PC-3 (cell line): ENCODE measurements at places on chromosomes 4 and X. TPM values are rescaled to one million over a fixed set of nuclear protein-coding genes. Genes with fewer than 3 reads are reported as not detected.

GRCh38 chrX:23114241-23114640 is 114.5 kb downstream of the DDX53 start:
- H3K36me3 ChIP-seq, result no peaks in the 10 kb centered on the region
- DNase-seq, result no peak
- no peak overlapping the region for H3K4me3 ChIP-seq
- peaks cover 29% of the 10 kb centered on the region for H3K4me1 ChIP-seq

GRCh38 chrX:662126-662525 is 31.5 kb downstream of the SHOX start:
- DNase-seq, result no peak
- H3K4me3 ChIP-seq, result no peak overlapping the region
- no peaks in the 10 kb centered on the region for H3K27me3 ChIP-seq
- H3K36me3 ChIP-seq, result no peaks in the 10 kb centered on the region
- H3K4me1 ChIP-seq, result no peaks in the 10 kb centered on the region

- no peaks in the 10 kb centered on the region for H3K4me1 ChIP-seq
- no peaks in the 10 kb centered on the region for H3K27me3 ChIP-seq
- no peak overlapping the region for H3K4me3 ChIP-seq
- no peak overlapping the region for H3K27ac ChIP-seq
- peaks cover 45% of the 10 kb centered on the region for H3K36me3 ChIP-seq
- DNase-seq, result no peak
These were observed 13.3 kb downstream of the NCAPG start for GRCh38 chr4:17823871-17824669.

DNA sequence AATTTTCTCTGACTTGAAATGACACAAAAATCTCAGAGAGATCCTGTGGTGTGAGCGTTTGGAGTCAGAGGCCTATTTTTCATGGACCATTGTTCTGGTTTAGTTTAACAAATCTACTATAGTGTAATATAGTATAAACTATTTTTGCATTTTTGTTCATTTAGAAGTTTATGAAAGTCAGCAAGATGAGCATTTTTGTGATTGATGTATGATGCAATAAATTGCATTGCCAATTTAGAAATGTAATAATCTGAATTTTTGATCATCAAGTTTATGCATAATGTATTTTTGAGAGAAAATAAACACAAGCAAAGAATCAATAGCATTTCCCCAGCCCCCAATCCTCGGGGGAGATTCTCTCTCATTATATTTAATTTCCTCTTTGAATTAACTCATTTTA is 519.5 kb upstream of the FTHL17 start:
- no peaks in the 10 kb centered on the region for H3K36me3 ChIP-seq
- H3K4me1 ChIP-seq, result no peaks in the 10 kb centered on the region
- DNase-seq, result no peak
- no peak overlapping the region for H3K4me3 ChIP-seq

DNA sequence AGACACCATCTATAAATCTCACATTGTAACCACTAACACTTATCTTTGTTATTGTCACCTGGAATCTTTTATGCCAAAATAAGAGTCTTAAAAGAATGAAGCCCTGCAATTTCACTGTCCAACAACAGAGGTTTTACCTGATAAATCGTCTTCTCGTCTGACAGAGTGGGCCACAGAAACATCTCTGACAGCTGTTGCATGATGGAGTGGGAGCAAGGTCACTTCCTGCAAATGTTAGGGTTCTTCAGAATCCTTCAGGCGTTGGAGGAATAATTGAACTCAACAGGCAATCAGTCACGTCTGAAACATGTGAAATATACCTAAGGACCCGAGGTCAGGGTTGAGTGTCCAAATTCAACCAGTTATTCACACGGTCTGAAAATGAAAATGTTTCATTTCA is 353.6 kb downstream of the TRIML1 start:
- H3K36me3 ChIP-seq, result no peaks in the 10 kb centered on the region
- DNase-seq, result no peak
- no peaks in the 10 kb centered on the region for H3K27me3 ChIP-seq
- no peaks in the 10 kb centered on the region for H3K4me1 ChIP-seq

DNA sequence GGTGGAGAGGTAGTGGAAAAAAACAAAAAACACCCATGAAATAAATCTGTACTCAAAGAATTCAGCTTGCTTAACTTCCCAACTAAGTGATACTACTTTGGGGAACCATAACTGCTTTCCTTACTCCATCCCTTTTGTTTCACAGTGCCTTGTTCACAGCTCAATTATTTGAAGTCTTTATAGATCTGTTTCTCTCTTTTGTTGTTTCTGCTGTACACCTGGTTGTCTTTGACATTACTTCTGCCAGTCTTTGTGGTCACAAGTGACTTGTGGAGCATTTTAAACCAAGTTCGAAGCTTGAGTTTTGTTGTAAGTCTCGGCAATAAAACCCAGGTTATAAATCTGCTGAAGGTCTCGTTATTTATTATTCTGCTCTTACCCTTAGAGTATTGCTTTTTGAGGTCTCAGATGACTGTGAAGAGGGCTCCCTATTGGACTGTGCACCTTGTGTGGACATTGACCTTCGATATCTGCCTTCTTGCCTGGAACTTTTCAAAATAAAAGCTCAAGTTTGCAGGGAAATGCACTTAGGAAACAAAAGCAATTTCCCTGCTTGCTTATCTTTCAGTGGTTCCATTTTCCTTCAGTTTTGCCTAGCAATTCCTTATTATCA is 59.8 kb downstream of the ANK2 start:
- no peak for DNase-seq
- no peaks in the 10 kb centered on the region for H3K36me3 ChIP-seq
- H3K27ac ChIP-seq, result no peak overlapping the region

The PIR gene
- 48.6 and 50.8 TPM in 2 replicates for total RNA-seq

DNA sequence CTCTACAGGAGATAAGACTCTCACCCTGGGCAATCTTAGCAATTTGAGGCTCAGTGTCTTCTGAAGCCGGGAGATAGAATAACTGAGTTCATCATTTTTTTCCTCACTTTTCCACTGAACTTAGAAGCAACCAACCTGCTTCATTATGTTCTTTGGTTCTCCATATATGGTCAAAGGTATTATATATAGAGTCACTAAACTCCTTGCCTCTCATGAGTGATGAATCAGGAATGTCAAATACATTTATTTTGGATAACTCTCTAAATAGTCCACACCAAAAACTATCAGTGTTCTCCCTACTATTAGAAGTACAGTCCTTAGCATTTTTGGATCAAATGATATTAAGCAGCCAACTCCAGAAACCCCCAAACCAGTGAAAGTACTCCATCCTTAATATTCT is 421.5 kb upstream of the EPHA5 start:
- H3K4me1 ChIP-seq, result peaks cover 45% of the 10 kb centered on the region
- 0 out of 2 replicates have a peak, but pooled peaks cover 6% of the 10 kb centered on the region for H3K36me3 ChIP-seq
- DNase-seq, result peak; percentile 75
- H3K27me3 ChIP-seq, result no peaks in the 10 kb centered on the region

DNA sequence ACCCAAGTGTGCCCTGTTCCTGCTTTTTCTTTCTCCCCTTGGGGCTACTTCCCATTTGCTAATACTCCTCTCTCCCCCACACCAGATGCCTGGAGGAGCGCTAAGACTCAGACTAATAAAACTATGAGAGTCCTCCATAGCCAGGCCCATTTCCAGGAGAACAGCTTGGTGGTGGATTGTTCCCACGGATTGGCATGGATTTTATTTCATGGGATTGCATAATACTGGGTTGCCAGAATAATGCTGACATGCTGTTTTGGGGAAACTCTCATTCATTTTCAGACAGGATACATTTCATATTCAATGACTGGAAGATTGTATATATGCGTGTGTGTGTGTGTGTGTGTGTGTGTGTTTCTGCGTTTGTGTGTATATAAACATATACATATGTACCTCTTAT is 447.5 kb upstream of the PITX2 start:
- no peaks in the 10 kb centered on the region for H3K4me1 ChIP-seq
- H3K36me3 ChIP-seq, result no peaks in the 10 kb centered on the region
- no peak for DNase-seq
- H3K27ac ChIP-seq, result no peak overlapping the region
- H3K4me3 ChIP-seq, result no peak overlapping the region
- peaks cover 6% of the 10 kb centered on the region; the same call in 1 of the 2 replicates for H3K27me3 ChIP-seq

The SPACA5 gene
- not detected in 2 replicates for total RNA-seq

- H3K36me3 ChIP-seq, result no peaks in the 10 kb centered on the region
- no peaks in the 10 kb centered on the region for H3K27me3 ChIP-seq
- H3K4me3 ChIP-seq, result no peak overlapping the region
- no peak overlapping the region for H3K27ac ChIP-seq
- peaks cover 16% of the 10 kb centered on the region for H3K4me1 ChIP-seq
These were observed 30.6 kb upstream of the CCKAR start for GRCh38 chr4:26520728-26521450.

- no peak for DNase-seq
- no peak overlapping the region for H3K4me3 ChIP-seq
- H3K27me3 ChIP-seq, result no peaks in the 10 kb centered on the region
- no peaks in the 10 kb centered on the region for H3K4me1 ChIP-seq
- no peak overlapping the region for H3K27ac ChIP-seq
- peaks cover 29% of the 10 kb centered on the region for H3K36me3 ChIP-seq
These were observed 99.1 kb downstream of the USP9X start for GRCh38 chrX:41184312-41184711.

- H3K4me3 ChIP-seq, result no peak overlapping the region
- DNase-seq, result no peak
- no peak overlapping the region for H3K27ac ChIP-seq
- H3K36me3 ChIP-seq, result no peaks in the 10 kb centered on the region
- no peaks in the 10 kb centered on the region for H3K27me3 ChIP-seq
These were observed 519.6 kb downstream of the IQCM start for GRCh38 chr4:149296084-149296483.

DNA sequence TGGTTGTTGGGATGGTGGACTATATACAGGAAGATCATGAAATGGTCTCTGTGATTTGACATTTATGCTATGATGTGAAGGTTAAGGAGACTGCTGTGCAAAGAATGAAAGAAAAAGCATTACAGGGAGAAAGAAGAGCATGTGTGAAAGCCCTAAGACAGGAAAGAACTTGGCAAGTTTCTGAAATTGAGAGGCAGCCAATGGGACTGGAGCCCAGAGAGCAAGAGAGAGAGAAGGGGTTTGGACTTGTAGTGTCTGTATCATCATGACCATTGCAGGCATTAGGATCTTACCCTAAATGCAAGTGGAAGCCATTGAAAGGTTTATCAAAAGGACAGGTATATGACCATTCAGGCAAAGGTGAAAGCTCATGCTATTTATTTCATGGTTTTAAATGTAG is 147.1 kb downstream of the NAA11 start:
- H3K4me3 ChIP-seq, result no peak overlapping the region
- H3K27ac ChIP-seq, result no peak overlapping the region
- no peak for DNase-seq
- no peaks in the 10 kb centered on the region for H3K36me3 ChIP-seq
- H3K4me1 ChIP-seq, result no peaks in the 10 kb centered on the region
- no peaks in the 10 kb centered on the region for H3K27me3 ChIP-seq

The CDX4 gene
- total RNA-seq, result not detected in 2 replicates

The ADH1B gene
- total RNA-seq, result not detected in 2 replicates

DNA sequence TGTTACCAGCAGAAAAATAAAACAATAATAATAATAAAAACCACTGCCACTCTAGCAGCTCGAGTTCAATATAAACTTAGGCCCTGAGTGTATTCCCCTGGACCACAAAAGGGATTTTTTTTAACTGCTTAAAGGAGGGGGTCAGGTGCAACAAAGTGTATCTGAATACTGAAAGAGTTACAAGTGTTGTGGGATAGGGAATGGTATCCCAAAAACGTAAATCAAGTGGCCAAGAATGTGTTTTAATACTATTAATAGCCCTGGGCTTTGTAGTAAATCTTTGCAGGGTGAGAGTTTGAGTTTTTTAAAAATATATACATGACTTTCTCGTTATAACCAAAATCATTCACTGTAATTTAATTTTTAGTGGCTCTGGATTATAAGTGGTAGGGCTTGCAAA is 860.1 kb upstream of the INTU start:
- H3K27ac ChIP-seq, result no peak overlapping the region
- no peaks in the 10 kb centered on the region for H3K27me3 ChIP-seq
- H3K4me1 ChIP-seq, result no peaks in the 10 kb centered on the region
- DNase-seq, result no peak
- no peaks in the 10 kb centered on the region for H3K36me3 ChIP-seq
- no peak overlapping the region for H3K4me3 ChIP-seq

The RNF128 gene
- total RNA-seq, result not detected in 2 replicates

- DNase-seq, result peak; percentile 51
- no peaks in the 10 kb centered on the region for H3K4me1 ChIP-seq
- no peaks in the 10 kb centered on the region for H3K36me3 ChIP-seq
- no peak overlapping the region for H3K4me3 ChIP-seq
These were observed 61.1 kb upstream of the RBMX start for GRCh38 chrX:136941396-136942337.

The CMC4 gene
- 20.7 and 31.9 TPM in 2 replicates for total RNA-seq

- no peak overlapping the region for H3K27ac ChIP-seq
- H3K4me1 ChIP-seq, result peaks cover 8% of the 10 kb centered on the region; the same call in 1 of the 2 replicates
- no peak for DNase-seq
- H3K4me3 ChIP-seq, result no peak overlapping the region
These were observed 37.8 kb upstream of the GPR101 start for GRCh38 chrX:137071596-137071995.

- DNase-seq, result peak; percentile 70
- H3K4me3 ChIP-seq, result no peak overlapping the region
- H3K36me3 ChIP-seq, result no peaks in the 10 kb centered on the region
These were observed 108.4 kb downstream of the LINC00632 start for GRCh38 chrX:140817943-140818342.

DNA sequence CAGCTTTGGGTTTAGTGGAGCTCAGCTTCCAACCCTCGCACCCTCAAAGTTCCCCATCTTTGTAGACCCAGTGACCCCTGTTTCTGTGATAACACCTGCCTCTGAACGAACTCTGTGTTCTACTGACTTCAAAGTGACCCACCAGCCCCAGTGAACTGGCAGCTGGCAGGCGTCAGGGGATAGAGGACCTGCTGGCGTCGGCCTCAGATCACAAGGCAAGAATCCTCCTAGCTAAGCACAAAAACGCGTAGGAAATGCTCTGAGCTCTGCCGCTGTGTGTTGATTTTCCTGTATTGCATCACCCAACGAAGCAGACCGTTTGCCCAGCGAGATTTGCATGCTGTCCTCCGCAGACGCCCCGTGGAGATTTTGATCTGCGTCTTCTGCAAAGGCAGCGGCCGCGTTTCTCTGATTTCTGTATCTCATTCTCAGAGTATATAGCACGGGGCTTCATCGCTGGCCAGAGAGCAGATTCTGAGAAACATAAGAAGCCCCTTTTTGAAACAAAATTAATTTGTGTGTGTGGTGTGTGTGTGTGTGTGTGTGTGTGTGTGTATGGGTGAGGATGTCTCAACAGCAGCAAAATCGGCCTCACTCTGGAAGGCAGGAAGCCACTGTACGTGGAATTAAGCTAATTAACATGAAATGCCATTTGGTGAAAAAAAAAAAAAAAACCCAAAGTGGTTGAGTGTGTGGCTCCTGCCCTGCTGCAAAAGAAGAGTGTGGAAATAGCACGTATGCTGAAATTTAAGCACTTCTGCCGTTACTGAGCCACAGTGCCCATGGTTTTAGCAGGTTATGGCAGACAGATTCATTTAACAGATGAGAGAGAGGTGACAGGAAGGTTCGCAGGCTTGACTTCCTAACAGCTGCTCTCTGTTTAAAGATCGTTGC is 29.2 kb upstream of the ASMTL start:
- no peaks in the 10 kb centered on the region for H3K36me3 ChIP-seq
- DNase-seq, result peak; percentile 57
- H3K4me3 ChIP-seq, result peak overlapping the region; percentile 57
